ENCODE measurements at places on chromosomes 5 and 9. TPM values are rescaled to one million over a fixed set of nuclear protein-coding genes. Genes with fewer than 3 reads are reported as not detected.

DNA sequence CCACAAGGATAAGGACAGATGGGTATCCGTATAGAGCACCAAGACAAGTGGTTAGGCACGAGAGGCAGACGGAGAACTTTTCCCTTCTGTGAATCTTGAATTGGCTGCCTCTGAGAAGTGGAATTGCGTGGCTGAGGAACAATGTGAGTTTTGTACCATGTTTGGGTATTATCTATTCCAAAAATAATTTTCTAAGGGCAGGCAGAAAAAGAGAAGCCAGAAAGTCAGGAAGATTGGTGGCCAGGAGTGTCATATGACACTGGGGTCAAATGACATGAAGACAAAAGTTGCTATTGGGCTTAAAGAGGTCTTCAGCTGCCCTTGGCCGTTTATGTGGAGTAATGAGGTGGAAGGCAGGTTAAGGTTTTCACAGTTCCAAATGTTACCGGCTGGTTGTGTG, 14.5 kb downstream of the HABP4 start:
- DNase-seq, result no peak

DNA sequence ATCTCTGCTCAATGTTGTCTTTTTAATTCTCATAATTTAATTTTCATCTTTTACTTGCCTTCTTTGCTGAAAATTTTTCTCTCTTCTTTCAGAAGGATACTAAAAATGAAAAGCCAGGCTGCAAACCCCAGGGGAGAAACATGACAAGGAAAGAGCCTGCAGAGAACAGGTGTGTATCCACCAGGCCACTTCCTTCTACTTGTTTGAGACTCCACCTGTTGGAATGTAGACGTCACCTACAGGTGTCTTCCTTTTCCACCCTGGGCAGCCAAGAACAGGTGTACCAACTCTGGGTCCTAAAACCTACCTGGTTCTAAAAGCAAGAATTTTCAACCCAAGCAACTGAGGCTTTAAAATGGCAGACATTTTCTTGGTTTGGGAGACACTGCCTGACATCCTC, 166.8 kb downstream of the ATP10B start:
- no peak for DNase-seq

DNA sequence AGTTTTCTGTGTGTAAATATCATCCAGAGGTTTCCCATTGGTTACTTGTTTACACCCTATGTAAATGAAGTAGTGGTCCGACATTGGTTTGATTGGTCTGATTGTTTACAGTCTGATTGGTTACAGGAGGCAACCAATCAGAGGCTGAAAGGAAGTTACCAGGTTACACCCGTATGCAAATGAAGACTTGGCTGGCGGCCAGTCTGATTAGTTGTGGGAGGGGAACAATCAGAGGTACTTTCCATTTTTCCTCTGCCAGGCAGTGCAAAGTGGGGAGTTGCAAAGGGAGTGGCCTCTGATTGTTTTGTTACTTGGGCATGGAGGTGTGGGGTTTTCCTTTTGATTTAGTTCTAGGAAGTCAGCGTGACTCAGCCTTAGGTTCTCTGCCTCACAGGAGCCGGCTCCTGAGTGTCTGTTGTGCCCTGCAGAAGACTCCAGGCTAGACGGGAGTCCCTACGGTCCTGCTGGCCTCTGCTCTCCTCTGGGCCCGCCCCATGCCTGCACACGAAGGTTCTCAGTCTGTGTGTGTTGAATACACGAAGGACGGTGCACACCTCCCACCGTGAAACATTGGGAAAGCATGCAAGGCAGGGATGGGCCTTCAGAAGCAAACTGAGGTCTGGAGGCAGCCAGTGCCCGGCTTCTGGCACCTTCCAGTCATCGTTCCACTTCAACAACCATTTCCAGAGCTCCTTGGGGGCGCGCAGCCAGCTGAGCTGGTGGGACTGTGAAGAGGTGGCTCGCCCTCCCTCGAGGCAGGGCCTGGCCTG, 42.9 kb downstream of the OLFM1 start:
- DNase-seq, result no peak

- DNase-seq, result no peak
Observed at GRCh38 chr5:86964889-86965288, 302.8 kb upstream of the RASA1 start.

DNA sequence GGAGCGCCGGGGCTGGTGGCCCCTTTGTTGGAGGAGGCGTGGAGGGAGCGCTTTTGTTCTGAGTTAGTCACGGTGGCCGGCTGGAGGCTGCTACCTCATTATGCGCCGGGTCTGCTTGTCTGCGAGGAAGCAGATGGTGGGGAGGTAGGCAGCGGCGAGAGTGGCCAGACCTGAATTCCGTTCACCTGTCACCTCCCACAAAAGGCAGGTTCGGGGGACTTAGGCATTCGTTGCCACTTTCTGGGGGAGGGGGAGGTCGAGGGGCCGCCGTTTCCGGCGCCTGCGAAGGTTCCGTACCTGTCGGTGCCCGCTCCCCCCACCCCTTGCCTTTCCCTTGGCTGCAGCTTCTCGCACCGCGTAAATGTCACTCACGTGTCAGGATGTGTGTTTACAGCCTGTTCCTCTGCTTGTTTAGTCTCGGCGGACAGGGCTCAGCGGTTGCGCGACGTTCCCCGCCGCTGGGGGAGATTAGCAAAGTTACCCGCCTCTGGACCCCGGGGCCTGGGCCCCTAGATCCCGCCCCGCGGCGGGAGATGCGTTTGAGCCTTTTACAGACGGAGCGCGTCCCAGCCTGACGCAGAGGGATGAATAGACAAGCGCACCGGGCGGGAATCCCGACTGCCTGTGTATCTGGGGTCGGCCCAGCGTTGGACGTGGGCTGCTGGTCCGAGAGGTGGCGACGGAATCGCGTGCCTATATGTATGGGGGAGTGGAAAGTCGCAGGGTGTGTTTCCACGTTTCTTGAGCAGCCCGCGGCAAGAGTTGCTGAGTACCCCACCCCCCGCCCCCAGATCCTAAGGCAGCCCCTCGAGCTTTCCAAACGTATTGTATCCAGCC, 2.7 kb upstream of the LHX2 start:
- DNase-seq, result no peak

GRCh38 chr5:52853650-52854049, 65.9 kb downstream of the ITGA1 start:
- DNase-seq, result no peak

- DNase-seq, result peak; percentile 30
Observed at GRCh38 chr5:95644351-95645042, 2.1 kb upstream of the RFESD start.

Gene DAB2IP
- total RNA-seq, result 41.4 TPM
